NCI-H146 (cell line): ENCODE measurements at places on chromosomes 6 and 20.

GRCh38 chr6:32943864-32944649, 3.2 kb upstream of the HLA-DMB start:
- DNase-seq = no peak

DNA sequence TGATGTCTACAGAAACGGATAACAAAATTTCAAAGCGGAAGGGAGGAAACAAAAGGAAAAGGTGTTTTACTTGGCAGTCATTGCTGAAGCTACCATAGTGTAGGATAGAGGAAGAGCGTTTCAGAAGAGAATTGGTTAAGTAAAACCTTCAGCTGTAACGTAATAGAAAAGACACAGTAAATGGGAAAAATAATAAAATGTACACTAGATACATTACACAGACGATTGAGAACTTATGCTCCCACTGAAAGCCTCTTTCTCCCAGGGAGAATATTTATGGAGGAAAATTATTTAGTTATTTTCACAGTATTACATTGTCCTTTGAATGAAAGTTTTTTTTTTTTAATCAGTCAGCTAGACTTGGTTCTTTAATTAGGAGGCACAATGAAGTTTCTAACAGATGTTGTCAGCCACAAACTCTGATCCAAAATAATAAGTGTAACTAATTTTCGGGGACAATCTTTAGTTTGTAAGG, 90.7 kb upstream of the PRDM1 start:
- no peak for DNase-seq

GRCh38 chr6:24991810-24992467, 56.2 kb upstream of the RIPOR2 start:
- DNase-seq = peak; percentile 63

DNA sequence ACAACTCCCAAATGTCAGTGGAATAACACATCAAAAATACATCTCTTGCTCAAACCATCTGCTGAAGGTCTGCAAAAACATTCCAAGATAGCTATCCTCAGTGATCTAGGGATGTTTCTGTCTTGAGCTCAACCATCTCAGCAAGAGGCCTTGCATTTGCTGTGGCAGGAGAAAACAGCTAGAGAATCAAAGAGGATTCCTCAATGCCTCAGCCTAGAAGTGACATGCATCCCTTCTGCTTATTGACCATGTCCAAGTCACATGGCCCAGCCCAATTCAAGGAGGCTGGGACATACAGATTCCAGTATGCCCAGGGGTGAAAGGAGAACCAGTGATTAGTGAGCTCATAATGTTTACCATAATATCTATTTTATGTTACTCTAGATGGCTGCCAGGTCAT, 269.5 kb downstream of the PLCB1 start:
- no peak for DNase-seq

DNA sequence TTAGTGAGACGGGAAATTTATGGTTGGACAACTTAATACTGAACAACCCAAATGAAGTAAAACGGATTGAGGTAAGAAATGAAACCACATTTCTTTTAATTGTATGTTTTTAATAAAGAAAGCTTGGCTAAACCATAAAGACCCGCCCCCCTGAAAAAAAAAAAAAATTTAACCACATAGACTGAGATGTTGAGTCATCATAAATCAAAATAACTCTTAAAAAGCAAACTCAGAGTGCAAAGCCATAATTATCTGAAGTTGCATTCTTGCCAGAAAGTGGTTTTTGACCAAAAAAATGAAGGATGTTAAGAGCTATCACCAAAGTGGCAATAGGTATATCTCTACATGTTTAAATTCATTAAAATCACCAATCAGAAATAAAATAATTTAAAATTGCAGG, 101.8 kb upstream of the COL21A1 start:
- DNase-seq = no peak

DNA sequence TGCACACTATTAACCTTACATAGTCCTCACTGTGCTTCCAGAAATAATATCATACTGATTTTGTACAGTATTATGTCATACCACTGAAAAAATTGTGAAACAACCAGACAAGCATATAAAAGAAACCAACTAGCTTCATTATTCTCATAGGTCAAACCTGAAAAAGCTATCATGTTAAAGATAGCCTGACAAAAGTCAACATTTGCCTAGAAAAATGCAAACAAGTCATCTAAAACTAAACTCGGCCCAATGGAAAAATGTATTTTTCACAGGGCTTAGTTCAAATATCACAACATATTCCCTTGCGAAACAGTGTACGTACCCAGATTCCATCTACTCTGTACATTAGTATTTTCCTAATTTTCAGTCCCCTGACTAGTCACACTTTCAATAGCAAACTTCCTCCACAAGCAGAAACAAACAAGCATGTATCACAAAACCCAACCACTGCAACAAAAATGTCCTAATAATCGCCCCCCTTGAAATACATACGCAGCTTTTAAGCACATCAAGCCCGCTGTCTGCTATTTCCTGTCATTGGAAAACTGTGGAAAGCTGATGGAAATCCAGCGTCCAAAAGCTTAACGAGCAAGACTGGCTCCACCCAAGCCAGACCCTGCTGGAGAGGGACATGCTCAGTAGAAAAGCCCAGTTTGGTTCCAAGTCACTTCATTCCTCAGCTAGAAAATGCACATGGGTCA, 93.1 kb downstream of the EPB41L2 start:
- no peak for DNase-seq

- no peak for DNase-seq
Observed at GRCh38 chr6:103908898-103909297, 950.8 kb downstream of the HACE1 start.

DNA sequence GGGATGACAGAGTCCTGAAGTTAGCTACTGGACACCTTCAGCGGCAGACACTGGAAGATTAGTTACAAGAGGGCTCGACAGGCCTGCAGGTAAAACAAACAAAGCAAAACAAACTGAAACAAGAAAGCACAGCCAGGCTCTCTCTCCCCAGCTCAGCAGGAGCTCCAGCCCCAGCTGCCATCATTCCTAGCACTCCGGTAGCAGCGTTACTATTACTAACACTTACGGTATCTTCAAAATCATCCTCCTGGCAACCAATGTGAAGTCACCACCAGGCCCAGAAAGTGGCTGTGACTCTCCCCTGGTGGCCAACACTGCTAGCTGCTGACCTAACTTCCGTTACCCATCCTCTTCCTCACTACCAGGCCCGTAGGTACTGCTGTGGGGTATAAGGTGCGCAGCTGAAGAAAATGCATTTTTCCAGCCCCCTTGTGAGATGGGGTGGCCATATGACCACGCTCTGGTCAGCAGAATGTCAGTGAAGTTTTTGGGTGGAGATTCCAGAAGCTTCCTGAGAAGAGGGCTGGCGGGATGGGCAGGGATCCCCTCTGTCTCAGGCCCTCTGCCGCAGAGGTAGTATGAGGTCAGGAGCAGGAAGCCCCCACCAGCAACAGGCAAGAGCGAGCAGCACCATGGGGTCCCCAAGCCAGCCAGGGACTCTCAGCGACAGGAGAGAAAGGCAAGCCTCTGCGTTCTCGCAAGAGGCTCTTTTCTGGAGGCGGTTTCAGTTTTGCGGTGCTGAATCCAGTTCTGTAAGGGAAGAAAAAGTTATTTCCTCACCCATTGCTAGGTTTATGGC, 37.4 kb upstream of the TBXT start:
- peak; percentile 41 for DNase-seq

DNA sequence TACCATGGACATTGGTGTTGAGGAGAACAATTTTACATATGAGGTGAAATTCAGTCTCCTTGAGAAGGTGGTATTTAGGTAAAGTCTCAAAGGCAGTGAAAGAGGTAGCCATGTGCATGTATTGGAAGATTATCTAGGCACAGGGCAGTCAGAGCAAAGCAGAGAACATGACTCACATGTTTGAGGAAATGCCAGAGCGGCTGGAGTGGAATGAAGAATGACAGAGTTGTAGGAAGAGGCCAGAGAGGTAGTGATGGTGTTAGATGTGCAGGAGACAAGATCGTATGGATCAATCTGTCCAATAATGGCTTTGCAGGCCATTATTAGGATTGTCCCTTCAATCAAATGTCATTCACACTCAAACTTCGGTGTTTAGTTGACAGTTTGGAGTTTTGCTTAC, 449.4 kb upstream of the PTCHD4 start:
- DNase-seq = no peak

- no peak for DNase-seq
Observed at GRCh38 chr20:36405255-36405654, 99.1 kb downstream of the DLGAP4 start.

- peak; percentile 55 for DNase-seq
Observed at GRCh38 chr20:2840967-2841531, 504 bp downstream of the VPS16 start.

- no peak for DNase-seq
Observed at GRCh38 chr20:48738399-48739304, 89.1 kb downstream of the PREX1 start.

GRCh38 chr6:133131621-133132465, 109.3 kb upstream of the EYA4 start:
- DNase-seq = peak; percentile 86

- DNase-seq = no peak
Observed at GRCh38 chr6:110590821-110591351, 114.5 kb upstream of the SLC22A16 start.

- DNase-seq = no peak
Observed at GRCh38 chr6:36136034-36136433, 5.7 kb downstream of the MAPK13 start.

DNA sequence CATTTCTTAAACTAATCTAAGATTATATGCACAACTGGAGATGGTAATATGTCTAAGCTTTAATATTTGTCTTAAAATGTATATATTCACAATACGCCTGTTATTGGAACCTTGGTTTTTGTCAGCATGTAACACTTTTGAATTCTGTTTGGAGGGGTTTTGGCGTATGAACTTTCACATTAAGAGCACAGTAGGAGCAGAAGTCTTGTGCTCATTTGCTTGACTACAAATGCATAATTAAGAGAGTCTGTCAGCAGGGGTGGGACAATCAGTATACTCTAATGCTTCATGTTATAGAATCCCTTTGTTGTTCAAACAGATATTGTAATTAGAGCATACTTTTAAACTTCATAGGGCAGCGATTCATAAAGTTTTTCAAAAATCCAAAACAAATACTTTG, 112.8 kb downstream of the QKI start:
- no peak for DNase-seq

GRCh38 chr20:25187220-25187619, 8.3 kb upstream of the ENTPD6 start:
- DNase-seq = no peak

- no peak for DNase-seq
Observed at GRCh38 chr6:163457637-163458561, 43.4 kb downstream of the QKI start.

DNA sequence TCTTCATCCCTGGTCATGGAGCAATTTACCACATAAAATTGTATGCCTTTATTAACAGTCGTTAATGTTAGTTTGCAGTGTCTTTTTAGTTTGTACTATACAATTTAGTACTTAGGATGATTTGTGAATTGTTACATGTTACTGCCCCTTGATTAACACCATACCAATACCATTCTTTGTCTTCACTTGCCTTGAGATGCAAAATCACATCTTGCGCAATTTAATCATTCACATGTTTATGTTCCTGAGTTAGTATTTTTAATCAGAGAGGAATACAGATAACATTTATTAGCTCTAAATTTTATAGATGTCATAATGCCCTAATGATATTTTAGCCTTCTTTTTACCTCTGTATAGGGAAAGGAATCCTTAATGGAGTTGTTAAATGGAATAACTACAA, 114.1 kb downstream of the SCAF8 start:
- no peak for DNase-seq

DNA sequence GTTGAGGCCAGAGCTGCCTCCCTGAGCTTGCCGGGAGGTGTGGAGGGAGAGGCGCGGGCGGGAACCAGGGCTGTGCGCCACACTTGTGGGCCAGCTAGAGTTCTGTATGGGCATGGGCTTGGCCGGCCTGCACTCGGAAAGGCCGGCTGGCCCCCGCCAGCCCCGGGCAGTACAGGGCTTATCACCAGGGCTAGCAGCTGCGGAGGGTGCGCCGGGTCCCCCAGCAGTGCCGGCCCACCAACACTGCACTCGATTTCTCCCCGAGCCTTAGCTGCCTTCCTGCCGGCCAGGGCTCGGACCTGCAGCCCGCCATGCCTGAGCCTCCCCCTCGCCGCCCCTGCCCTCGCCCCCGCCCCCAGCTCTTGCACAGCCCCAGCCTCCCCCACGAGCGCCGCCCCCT, 472.7 kb downstream of the TFAP2A start:
- no peak for DNase-seq

DNA sequence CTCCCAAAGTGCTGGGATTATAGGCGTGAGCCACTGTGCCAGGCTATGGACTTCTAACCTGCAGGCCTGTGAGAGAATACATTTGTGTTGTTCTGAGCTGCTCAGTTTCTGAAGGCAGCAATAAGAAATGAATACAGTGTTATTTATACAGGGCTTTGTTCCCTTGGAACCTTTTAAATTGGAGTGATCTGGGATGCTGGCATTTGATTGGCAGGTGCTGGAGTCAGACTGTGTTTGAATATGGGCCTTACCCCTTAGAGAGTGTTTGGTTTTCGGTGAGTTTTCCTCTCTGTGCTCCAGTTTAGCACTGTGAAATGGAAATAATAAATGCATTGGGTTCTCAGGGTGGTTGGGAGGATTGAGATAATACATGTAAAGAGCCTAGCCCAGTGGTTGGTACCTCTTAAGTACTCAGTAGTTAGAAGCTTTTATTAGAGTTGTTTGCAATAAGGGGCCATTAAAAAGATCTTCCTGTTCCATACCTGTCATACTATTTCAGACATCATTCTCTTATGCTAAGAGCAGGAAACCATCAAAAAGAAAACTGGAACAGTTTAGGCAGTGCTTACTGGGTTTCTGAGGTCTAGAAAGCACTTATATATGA, 22.1 kb downstream of the BMP6 start:
- DNase-seq = no peak

GRCh38 chr6:88945415-88946008, 17.9 kb downstream of the RNGTT start:
- DNase-seq = no peak

GRCh38 chr6:69918813-69919475, 52.6 kb downstream of the COL19A1 start:
- DNase-seq = no peak
